ENCODE measurements at places on chromosomes 6 and 20. TPM values are rescaled to one million over a fixed set of nuclear protein-coding genes. Genes with fewer than 3 reads are reported as not detected.

Gene VSTM2L
- not detected for total RNA-seq

DNA sequence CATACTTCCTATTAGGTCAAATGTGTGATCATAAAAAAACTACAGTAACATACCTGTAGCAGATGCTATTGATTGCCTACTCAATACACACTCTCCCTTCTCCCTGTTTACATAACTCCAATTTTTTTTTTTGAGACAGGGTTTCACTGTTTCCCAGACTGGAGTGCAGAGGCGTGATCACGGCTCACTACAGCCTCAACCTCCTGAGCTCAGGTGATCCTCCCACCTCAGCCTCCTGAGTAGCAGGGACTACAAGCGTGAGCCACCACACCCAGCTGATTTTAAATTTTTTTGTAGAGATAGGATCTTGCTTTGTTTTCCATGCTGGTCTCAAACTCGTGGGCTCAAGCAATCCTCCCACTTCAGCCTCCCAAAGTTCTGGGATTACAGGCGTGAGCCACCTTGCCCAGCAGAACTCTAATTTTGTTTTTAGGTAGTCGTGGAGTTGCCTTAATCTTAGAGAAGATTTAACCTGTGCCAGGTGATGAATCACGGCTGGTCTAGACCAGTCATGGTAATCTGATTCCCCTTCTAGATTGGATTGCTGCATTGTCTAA, 14.0 kb upstream of the KIF3B start:
- DNase-seq, result no peak

- DNase-seq, result no peak
Observed at GRCh38 chr6:958488-958887, 265.5 kb upstream of the EXOC2 start.

GRCh38 chr6:163460307-163460782, 45.8 kb downstream of the QKI start:
- DNase-seq, result peak; percentile 84

DNA sequence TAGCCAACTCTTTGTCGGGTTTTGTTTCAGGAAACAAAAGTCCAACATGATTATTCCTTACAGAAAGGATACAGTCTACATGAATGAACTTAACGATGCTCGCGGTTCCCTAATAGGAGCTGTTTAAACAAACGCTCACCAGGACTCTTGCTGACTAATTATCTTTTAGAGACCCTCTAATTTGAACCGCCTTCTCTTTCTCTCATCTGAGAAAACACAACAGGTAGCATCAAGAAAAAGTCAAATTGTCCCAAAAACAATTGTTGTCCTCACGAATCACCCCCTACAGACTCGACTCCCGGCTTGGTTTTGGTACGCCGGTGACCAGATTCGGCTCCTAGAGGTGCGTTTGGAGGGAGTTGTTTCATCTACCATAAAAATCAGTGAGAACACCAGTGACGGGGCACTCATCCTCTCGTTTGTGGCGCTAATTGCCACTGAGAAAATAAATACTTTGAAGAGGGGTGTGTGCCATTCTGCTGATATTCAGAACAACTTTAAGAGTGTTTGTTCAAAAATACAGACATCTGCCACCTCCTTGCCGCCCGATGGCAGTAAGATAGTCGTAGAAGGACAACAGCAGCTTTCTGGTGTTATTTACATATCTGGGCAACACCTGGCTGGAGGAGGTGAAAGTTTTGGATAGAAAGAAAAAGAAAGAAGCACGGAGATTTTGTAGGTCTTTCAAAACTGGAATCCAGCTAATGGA, 1.1 kb upstream of the SIM1 start:
- no peak for DNase-seq

Gene PPP1R16B
- 68.1 TPM for total RNA-seq

Gene TAAR5
- total RNA-seq, result not detected

DNA sequence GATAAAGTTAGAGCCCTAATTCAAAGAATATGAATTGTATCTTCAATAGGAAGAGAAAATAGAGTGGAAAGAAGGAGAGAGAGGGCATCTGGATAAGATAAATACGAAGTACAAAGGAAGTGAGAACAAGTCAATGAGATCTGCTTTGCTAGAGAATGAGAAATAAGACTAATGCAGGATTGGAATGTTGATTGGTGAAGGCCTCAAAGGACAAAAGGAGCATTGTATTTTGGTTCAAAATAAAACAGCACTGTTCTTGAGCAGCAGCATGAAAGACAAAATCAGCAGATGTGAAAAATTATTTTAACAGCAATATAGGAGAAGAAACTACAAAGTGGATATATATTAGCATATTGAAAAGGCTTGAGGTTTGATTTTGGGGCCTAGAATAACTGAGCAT, 5.1 kb upstream of the TMEM244 start:
- DNase-seq, result no peak

DNA sequence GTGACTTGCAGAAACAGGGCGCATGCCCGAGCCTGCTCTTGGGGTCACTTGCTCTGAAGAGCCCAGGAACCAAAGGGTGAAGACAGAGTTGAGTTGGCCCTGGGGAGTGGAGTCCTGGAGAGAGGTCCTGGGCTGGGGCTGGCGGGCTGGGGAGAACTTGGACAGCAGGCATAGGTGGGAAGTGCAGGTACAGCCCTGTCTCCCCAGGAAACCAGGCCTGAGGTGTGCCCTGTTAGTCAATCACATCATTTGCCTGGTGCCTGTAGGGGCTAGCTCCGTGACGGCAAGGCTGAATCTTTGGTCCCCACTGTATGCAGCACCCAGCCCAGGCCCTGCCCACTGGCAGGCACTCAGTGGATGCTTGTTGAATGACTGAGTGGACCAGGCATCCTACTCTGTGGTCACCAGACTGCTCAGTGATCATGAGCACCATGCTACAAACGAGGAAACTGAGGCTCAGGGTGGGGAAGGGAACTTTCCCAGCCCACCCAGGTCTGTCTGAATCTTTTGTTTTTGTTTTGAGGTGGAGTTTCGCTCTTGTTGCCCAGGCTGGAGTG, 15.6 kb upstream of the NOL4L start:
- DNase-seq, result no peak

Gene GPX5
- not detected for total RNA-seq

- no peak for DNase-seq
Observed at GRCh38 chr6:125124049-125124669, 29.4 kb upstream of the TPD52L1 start.

DNA sequence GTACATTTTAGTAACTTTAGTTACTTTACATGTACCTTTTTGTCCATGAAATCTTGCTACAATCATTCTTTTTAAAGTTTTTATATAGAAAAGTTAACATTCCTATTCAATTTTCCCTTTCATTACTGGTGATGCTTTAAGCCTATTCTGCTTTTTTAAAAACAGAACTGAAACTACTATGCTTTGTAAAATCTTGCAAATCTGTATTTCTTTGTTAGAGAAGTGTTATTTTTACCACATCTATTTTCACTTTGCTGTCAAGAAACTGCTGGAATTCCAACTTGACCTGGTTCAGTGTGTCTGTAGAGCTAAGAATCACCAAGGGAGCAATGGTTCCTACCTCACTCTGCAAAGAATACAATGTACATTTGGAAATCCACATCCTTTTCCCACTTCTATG, 21.8 kb upstream of the SAMD5 start:
- DNase-seq, result no peak

- no peak for DNase-seq
Observed at GRCh38 chr20:58448958-58449357, 59.9 kb downstream of the VAPB start.

DNA sequence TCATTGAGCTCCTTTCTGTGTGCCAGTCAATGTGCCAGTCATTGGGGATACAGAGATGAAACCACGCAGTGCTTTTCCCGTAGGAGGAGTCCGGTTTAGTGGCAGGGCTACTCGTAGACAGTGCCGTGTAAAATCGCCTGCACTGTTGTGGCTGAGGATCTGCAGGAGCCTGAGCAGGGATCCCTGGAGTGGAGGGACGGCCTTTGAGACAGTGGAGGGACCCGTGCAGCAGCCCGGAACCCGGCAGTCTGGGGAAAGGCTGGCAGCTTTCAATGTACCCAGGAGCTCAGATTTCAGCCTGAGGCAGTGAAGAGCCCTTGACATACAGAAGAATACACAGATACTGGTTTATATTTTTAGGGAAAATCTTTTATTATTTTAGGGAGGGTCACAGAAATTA, 203.3 kb downstream of the ARID1B start:
- no peak for DNase-seq

Gene GINS1
- total RNA-seq, result 26.3 TPM

GRCh38 chr20:50467718-50468356, 42.3 kb upstream of the PTPN1 start:
- DNase-seq, result peak; percentile 63

- DNase-seq, result no peak
Observed at GRCh38 chr20:8421981-8422380, 289.9 kb downstream of the PLCB1 start.

All from endothelial cell of umbilical vein (primary cell).